ENCODE measurements at places on chromosomes 5 and 9.

- no peak for DNase-seq
Observed at GRCh38 chr5:158326256-158326655, 467.3 kb upstream of the CLINT1 start.

DNA sequence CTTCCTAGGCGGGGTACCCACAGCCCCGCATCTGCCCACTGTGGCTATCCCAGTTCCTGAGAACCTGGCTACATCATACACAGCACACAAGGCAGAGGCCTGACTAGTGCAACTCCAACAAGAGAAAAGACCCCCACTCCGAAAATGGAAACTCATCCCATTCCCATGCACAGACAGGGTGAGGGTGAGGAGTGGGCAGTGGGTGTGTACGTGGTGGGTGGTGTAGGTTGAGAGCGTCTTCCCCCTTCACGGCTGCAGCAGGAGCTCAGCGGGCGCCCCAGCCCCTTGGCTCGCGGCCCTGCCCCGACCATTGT is 501 bp upstream of the MAP1B start:
- no peak for DNase-seq

- no peak for DNase-seq
Observed at GRCh38 chr5:109601736-109602135, 88.0 kb upstream of the MAN2A1 start.

GRCh38 chr5:143206196-143207053 is 197.1 kb downstream of the NR3C1 start:
- peak; percentile 18 for DNase-seq

DNA sequence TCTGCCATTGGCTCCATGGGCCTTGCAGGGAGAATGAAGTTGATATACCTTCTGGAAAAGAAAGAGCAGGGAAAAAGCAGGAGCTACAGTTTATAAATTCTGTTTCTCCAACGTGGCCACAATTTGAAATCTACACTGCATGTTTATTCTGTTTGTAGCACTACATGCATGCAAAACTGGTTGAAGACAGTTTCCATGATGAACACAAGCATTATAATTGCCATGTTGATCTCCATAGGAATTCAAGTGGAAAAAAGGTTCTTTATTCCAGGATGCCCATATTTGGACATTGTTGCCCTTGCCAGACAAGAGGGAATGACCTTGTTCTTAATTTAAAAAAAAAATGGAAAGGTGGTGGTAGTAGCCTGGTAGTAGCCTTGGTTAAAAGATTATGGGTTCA is 69.2 kb upstream of the PALM2AKAP2 start:
- DNase-seq = no peak

- DNase-seq = peak; percentile 48
Observed at GRCh38 chr9:112751056-112751795, 666 bp downstream of the SNX30 start.

DNA sequence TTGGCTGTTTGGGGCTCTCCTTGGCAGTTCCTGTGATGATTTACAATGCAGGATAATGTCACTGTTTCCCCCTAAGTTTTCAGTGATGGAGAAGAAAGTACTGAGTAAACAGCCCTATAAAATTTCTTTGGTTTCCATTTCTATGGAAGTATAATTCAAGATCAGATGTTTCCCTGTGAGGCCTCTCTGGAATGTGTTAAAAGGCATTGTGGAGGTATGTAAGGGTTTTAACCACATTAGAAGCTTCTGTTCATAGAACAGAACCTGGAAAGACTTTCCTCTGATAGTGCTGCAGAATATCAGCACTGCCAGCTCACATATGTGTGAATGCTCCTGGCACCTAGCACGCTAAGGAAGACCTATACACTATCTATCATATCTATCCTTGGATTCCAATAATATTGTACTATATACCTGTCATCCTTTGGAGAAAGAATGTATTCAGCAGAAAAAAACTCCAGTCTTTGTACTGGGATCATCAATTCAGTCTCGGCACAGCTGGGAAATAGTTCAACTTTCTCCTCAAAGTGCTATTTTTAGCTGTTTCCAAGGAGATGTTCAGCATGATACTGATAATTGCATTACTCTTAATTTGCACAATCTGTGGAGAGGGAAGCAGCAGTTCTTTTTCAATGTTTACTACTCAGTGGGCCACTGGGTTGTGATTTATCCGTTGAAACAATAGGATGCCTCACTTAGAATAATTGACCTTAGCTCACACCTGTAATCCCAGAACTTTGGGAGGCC is 21.9 kb downstream of the TTC1 start:
- no peak for DNase-seq

- DNase-seq = no peak
Observed at GRCh38 chr5:141694479-141694878, 12.4 kb upstream of the ARAP3 start.

DNA sequence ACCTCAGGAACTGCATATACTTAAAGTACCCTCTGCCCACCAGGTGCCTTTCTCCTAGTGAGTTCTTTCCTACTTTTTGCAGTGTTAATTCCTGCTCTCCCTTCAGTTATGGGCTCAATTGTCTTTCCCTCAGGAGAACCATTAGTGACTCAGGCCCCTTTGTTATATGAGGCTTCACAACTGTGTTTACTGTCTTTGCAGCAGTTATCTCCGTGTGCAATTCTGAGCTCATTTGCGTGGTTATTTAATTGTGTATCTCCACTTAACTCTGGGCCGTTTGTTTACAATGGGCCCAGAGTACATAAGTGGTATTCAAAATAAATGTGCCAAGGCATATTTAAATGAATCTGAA is 9.6 kb downstream of the FBXO38 start:
- no peak for DNase-seq

- DNase-seq = no peak
Observed at GRCh38 chr9:4286086-4286485, 13.8 kb downstream of the GLIS3 start.

DNA sequence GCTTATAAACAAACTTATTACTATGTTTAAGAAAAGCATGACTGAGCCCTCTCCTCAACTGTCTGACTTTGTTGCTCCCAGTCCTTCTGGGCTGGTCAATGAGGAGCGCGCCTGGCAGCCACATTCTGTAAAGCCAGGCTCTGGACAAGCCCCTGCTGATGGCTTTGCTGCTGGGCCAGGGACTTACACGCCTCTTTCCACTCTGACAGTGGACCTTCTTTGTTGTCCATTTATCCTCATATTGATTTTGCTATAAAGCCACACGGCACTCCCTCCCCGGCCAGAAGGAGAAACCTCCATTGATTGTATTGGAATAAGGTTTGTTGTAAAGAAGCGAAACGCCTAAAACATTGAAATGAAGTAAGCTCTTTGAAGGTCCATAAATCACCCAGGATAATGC is 50.6 kb downstream of the C5orf15 start:
- no peak for DNase-seq

GRCh38 chr9:130842545-130842944 is 7.5 kb downstream of the ABL1 start:
- DNase-seq = no peak

DNA sequence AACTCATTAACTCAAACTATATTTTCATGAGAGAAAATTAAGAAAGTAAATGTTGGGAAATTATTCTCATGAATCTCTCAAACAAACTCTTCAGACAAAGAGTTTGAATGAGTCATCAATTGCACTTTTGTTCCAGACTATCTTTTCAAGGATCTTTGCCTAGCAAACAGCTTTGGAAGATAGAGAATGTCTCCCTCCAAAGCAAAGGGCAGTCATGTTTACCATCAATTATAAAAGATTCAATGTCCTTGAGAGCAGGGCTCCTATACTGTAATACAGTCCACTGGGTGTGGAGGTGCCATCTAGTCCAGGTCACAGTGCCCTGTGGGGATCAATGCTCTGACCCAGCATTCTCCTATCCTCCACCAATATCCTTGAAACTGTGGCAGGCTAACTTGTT is 1429.3 kb downstream of the EFNA5 start:
- DNase-seq = no peak

DNA sequence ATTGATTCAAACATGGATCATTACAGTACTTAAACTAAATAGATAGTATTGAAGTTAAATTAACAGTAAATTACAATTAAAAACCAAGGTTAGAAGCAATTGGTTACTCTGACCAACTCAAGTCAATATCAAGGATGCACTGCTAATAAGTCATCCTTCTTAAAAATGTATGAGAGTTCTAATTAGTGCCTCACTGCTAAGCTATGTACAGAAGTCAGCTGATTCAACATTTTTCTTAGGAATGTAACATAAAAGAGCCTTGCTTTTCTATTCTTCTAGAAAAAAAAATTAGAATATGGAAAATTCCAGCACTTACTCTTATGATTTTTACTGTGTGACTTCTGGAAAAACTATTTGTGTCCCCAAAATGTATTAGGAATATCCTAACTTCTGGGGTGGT is 75.7 kb upstream of the FBN2 start:
- DNase-seq = no peak

- DNase-seq = no peak
Observed at GRCh38 chr5:76305775-76306174, 97.3 kb upstream of the IQGAP2 start.

DNA sequence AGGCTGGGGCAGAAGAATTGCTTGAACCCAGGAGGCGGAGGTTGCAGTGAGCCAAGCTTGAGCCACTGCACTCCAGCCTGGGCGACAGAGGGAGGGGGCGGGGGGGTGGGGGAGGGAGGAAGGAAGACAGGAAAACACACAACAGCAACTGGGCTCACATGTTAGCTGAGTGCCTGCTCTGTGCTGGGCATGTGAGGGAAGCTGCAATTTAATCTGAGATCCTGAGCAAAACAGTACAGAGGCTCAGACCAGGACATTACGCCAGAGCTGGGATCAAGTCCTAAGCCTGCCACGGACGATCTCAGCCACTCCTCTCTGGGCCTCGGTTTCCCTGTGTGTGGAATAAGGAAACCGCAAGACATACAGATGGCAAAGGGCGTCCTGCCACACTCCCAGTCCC is 119.1 kb downstream of the VAV2 start:
- DNase-seq = no peak

- DNase-seq = no peak
Observed at GRCh38 chr5:161549106-161549505, 2.6 kb upstream of the GABRB2 start.

GRCh38 chr9:73038089-73038509 is 85.2 kb upstream of the ALDH1A1 start:
- DNase-seq = no peak

DNA sequence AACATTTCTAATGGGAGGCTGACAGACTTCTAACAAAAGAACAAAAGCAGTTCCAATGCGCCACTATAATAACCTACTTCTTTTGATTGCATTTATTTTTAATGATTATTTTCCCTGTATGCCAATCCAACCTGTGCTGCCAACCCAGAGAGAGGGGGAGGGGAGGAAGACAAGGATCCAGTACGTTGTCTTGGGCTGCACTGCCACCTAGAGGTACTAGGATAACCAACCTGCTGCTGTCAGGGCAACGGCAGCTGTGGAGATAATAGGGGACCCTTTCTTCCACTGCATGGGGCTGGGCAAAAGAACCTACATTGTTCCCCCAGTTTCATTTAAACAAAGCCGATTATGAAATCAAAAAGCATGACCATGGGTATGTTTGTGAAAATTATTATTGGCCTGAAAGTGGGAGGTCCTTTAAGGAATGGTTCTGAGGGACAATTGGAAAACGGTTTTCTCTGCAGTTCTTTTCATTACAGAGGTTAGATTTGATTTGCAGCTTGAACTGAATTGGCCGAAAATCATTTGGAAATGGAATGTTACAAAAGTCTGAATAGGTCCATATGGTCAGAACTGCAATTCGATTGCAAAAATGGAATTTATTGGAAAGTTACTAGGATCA is 101.3 kb downstream of the RASEF start:
- DNase-seq = peak; percentile 1

GRCh38 chr5:151079838-151080612 is 809 bp downstream of the TNIP1 start:
- no peak for DNase-seq
